HFF-Myc (cell line): ENCODE measurements at places on chromosomes 3 and 15.

DNA sequence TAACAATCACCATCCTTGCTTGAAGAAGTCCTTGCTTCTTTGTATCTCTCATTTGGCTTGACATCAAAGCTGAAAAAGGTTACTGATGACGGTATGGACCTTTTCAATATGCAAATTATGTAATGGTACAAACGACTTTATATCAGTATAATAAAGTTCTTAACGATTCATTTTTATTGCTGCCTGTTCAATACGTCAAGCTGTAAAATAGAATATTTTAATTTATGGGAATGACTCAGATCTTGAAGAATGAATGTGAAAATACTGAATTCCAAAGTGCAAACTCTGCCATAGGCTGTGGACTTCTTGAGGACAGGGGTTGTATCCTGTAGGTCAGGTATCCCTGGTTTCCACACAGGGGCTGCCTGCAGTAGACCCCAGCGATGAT is 156.2 kb downstream of the PLCL2 start:
- no peak for DNase-seq

DNA sequence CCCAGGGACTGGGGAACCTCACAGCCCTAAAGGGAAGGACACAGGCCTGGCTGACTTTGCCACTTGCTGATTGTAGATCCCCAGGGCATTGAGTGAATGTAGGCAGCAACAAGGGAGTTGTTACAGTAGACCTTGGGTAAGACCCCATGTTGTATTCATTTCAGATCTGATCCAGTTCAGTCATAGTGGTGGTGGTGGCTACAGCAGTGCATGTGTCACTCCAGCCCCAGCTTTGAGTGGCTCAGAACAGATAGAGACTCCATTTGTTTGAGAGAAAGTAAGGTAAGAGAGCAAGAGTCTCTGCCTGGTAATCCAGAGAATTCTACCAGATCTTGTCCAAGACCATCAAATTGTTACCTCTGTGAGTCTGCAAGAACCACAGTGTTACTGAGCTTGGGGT is 278.7 kb upstream of the SATB1 start:
- no peak for DNase-seq

GRCh38 chr3:104596054-104596453 is 770.7 kb upstream of the ALCAM start:
- DNase-seq = no peak

- no peak for DNase-seq
These were observed 290.4 kb upstream of the STT3B start for GRCh38 chr3:31242026-31242960.

DNA sequence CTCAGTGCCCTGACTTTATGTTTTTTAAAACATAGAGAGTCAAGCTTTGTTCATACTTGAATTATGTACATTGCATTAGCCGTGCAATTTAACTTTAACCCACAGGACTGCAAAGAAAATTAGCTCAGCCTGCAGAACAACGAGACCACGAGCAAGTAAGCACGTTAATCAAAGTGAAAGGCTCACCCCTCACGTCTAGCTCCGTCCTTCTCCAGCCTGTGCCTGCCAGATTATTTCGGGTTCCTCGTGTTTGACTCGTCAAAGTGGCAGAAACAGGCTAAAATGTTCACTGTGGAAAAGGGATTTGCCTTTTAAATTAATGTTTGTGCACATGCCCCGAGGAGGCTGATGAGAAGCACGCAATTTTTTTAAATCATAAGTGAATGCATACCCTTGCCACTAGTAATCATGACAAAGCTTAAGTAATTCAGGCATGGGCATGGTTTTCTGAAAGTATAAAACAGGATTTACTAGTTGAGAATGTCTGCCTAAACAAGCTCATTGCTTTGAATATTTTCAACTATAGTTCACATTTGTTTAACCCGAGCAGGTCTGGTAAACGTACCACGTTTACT is 15.3 kb downstream of the ZBTB38 start:
- no peak for DNase-seq

DNA sequence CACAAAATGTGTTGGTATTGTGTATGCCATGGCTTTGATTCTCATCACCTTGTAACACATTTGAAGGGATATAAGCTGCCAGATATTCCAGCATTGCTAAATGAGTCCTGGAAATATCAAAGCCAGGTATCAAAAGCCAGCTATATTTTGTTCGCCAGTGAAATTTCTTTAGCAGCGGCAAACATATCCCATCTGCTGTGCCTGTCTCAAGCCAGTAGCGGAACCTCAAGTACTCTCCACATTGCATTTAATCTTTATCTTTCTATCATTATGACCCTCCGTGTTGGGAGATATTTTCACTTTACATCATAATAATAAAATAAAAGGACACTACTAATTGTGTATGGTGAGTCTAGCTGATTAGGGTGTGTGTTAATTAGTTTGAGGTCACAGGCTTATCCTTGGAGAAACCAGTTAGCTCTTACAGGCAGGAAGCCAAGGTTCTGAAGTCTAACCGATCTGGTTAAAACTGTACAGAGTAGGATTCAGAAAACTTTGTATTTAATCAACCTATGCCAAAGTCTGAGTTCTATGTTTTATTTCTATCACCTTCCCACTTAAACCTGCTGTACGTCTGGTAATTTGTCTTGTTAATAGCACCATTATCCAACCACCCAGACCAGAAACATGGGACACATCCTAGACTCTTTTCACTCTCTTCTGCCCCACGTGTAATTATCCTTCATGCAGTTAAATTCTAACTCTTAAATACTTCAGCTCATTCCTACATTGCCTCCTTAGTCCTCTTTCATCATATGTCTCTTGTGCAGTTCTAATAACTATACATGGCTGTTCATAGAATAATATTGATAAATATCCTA is 14.5 kb downstream of the TIPARP start:
- DNase-seq = no peak

- DNase-seq = no peak
These were observed 402.1 kb downstream of the CADM2 start for GRCh38 chr3:85360742-85361387.

DNA sequence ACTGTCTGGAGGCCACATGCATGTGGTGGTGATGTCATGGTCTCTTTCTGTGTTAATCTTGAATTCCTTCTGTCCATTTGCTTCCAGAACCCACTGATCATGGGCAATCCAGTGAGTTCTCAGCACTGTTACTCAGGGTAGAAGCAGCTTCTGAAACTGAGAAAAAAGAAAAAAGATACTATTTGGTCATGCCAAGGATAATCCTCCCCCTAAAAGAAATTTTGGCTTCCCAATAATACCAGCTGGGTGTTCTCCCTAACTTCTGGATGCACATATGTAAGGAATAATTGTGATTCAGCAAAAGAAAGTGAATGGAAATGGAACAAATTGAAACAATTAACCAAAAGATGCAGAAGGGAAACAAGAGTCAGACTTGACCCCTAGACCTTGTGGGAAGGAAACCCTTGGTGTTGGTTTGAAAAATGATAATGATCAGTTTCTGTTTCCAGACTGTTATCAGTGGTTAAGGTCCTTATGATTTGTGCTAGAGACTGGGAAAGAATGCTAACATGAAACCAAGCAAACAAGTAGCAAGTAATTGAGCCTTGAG is 92.3 kb downstream of the RBMS3 start:
- peak; percentile 37 for DNase-seq

DNA sequence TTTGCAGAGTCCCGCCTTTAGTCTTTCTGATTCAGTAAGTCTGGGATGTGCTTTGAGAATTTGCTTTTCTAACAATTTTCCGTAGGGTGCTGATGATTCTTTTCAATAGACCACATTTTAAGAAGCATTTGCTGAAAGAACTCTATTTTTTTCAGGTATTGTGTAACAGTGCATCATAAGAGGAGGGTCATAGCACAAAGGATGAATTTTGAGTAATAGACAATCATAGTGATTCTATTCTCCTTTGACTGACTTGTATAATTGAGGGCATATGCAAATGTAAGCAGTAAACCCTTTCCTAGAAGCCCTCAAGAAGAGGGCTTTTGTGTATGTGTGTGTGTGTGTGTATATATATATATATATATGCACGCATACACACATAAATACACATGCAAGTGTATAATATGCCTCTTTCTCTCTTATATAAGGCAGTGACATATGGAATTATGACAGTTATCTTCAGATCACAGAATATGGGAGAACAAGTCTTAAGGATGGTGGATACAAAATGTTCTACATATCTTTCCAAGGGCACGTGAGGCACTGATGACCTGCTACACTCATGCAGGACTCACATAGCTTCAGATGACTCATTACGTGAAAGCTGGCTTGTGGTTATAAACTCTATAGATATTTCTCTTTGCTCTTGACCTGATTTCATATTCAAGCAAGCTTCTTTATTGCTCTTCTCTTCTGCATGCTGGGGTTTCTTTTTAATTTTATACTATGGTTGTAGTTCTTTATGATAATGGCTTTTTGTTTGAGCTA is 6.5 kb upstream of the PLSCR1 start:
- DNase-seq = peak; percentile 54

GRCh38 chr3:27544372-27544865 is 60.2 kb upstream of the SLC4A7 start:
- no peak for DNase-seq

DNA sequence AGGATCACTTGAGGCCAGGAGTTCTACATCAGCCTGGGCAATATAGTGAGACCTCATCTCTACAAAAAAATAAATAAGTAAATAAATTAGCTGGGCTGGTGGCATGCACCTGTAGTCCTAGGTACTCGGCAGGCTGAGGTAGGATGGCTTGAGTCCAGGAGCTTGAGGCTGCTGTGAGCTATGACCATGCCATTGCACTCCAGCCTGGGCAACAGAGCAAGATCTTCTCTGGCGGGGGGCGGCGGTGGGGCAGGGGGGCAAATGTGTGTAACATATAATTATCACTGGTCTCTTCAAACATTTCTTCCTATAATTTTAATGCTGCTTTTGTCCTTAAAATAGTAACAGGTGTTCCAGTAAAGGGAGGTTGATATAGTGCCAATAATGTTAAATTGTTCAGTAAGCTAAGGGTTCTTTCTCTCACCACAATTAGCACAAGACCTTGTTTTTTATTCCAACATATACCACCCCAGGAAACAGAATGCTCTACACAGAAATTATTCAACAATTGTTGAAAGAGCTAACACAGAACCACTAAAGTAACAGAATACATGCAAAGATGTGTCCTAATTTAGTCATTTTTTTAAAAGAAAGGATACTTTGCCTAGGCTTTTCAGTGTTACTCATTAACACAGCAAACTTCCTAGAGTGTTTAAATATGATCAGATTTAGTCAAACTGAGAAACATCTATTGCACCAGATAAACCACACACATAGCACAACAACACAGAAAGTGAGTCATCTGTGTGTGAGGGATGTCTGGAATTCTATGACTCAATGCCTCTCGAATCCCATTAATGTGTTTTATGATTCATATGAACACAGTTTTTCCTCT is 29.1 kb downstream of the ANKRD28 start:
- peak; percentile 87 for DNase-seq

DNA sequence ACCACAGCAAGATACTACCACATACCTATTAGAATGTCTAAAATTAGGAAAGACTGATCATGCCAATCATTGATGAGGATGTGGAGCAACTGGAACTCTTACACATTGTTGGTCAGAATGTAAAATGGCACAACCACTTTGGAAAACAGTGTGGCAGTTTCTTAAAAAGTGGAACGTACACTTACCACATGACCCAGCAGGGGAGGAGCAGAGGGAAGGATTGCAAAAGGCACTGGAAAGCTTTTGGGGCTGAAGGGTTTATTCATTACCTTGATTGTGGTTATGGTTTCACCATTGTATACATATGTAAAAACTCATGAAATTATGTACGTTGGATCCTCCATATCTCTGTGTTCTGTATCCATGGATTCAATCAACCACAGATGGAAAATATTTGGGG is 3.3 kb upstream of the EHD4 start:
- no peak for DNase-seq

- DNase-seq = no peak
These were observed 21.2 kb upstream of the SPRED1 start for GRCh38 chr15:38231436-38231835.

DNA sequence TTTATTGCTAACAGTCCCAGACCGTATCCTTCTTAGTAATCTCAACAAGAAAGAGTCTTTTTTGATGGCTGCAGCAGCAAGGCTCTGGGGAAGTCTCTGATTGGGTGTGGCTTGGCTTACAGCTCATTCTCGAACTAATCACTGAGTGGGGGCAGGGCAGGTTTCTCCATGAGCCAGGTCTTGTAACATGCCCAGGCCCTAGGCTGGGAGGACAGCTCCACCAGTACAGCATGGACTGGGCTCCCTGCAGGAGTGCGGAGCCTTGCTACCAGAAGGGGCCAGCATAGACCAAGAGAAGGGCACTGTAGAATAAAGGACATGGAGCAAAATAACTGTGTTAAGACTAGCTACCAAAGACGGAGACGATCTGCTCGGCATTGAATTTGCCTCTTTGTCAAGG is 7.2 kb downstream of the CD276 start:
- DNase-seq = no peak

DNA sequence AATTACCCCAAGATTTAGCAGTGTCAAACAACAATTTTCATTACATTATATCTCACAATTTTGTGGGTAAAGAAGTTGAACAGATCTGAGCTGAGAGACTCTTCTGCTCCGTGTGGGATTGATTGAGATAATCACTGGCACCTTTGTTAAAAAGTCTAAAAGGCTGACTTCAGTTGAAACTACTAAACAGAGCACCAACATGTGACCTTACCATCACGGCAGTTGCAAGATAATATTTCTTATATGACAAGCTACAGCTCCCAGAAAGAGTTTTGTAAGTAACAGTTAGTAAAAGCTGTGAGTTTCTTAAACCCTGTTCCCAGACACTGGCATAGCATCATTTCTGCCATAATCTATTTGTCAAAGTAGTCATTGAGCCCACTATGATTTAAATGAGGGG is 25.0 kb downstream of the CGGBP1 start:
- DNase-seq = no peak
